ENCODE measurements at places on chromosomes 1 and 21.
A peak's percentile ranks its signal among the peaks of the same experiment; 100 is the strongest.

- no peak for DNase-seq
Measured at GRCh38 chr1:158095737-158096335, 84.9 kb upstream of the CD1D start.

GRCh38 chr1:20575541-20576336, 13.2 kb upstream of the CDA start:
- DNase-seq: no peak

GRCh38 chr1:27331922-27332321, 9.9 kb upstream of the SYTL1 start:
- no peak for DNase-seq

GRCh38 chr1:203985044-203985443, 87.9 kb upstream of the SOX13 start:
- DNase-seq: no peak

DNA sequence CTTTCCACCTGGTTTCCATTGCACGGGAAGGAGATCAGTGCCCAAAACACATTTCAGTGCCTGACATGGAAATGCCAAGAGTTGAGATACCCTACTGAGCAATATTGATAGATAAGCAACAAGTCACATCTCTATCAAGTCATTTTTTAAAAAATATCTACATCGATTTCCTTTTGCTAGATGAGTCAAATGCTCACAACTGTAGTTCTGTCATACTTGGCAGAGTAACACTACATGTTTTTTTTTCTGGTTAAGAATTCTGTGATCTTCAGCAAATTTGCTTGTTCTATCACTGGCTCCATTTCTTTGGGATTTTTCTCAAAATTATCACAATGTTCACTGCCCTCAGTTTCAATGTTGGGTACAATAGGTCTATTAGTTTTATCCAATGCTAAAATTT, 145.4 kb downstream of the ZC3H11B start:
- DNase-seq: no peak

GRCh38 chr1:153119491-153119971, 6.2 kb upstream of the SPRR2F start:
- DNase-seq: no peak

- DNase-seq: no peak
Measured at GRCh38 chr1:7921796-7922195, 18.8 kb downstream of the TNFRSF9 start.

DNA sequence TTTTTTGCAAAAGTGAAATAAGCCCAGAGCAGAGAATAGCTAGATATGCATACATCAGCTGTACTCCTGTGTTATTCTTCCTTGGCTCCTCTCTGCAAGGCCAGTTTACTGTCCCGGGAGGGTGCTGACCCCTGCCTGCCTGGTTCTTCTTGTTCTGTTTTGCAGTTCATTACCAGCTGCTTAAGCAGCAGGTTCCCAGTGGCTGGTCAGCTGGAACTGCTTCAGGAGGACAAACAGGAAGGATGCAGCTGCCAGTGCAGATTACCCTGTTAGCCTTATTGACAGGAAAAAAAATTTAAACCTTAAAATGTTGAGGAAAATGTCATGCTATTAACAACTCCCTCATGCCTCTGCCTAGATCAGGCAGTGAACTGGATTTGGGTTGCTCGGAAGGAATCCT, 16.0 kb upstream of the LRIG2 start:
- no peak for DNase-seq

DNA sequence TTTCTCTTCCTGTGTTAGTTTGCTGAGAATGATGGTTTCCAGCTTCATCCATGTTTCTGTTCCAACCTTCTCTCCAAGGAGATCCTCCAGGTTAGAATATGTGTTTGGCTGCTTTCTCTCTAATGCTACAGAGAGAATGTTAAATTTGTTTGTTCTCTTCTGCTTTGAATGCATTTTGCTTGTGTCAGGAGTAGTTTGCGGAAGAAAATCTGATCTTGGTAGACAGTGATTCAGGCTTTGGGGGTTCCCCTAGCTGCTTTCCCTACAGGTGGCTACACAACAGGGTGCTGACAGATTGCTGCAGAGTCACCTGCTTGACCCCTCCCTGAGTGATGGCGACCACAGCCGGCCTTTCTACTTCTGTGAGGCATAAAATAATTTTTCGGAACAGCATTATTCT, 41.8 kb downstream of the MACO1 start:
- DNase-seq: peak; percentile 23

DNA sequence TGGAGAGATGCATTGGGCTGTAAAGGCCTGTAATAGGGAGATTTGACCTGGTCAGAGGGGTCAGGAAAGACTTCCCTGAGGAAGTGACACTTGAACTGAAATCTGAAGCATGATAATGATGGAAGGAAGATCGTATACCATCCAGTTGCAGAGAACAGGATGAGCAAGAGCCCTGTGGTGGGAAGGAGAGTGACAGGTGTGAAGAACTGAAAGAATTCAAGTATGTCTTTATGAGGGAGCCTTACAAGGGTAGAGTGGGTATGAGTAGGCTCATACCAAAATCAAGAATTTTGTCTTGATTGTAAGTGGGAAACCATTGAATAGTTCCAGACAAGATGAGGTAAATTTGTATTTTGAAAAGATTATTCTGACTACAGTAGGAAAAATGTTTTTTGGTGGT, 129.4 kb downstream of the RASAL2 start:
- no peak for DNase-seq

DNA sequence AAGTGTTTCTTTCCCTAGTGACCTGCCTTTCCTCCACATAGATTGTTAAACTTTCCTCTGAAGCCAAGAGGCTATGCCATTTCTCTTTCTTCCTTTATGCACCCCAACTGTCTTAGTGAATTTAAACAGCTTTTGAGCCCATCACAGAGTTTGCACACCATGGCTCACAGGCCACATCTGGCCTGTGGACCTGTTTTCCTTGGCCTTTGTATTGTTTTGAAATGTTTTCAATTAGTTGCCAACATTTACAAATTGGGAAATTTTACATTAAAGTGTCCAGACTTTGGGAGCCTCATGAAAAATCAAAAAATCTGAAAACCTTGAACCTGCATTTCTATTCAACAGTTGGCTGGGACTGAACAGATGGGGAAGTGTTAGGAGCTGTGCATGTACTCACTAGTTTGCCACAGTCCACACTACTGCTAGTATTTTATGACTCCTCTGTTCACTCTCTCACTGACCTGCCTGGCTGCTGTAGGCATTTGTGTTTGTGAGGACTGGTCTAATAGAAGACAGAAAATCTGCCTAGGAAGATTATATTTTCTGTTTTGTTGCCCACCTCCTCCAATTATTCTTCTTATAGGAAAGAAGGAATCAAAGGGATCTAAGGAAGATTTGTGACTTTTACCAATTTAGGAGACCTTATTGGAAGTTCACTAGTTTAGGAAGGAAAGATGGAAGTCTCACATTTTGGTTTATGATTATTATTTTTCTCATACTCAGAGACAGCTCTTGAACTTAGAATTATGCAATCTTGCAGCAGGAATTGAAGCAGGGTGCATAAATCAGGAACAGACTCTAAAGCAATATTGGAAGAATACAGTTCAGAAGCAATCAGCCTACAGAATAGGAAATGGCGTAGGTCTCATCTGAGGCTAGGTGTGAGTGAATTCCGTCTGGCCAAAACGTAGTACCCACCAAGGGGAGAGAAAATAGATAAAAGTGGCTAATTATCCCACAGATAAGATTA, 134.7 kb downstream of the HLX start:
- no peak for DNase-seq

DNA sequence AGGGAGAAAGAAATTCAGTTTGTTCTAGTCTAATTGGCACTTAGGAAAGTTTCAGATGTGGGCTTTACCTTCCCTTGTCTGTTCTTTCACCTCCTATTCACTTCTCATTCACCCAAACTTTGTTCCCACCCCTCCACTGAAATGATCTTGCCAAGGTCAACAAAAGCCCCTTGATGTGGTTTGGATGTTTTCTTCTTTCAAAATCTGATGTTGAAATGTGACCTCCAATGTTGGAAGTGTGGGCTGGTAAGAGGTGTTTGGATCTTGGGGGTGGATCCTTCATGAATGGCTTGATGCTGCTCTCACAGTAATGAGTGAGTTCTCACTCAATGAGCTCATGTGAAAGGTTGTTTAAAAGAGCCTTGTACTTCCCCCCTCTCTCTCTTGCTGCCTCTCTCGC, 379.3 kb downstream of the HHIPL2 start:
- DNase-seq: no peak

DNA sequence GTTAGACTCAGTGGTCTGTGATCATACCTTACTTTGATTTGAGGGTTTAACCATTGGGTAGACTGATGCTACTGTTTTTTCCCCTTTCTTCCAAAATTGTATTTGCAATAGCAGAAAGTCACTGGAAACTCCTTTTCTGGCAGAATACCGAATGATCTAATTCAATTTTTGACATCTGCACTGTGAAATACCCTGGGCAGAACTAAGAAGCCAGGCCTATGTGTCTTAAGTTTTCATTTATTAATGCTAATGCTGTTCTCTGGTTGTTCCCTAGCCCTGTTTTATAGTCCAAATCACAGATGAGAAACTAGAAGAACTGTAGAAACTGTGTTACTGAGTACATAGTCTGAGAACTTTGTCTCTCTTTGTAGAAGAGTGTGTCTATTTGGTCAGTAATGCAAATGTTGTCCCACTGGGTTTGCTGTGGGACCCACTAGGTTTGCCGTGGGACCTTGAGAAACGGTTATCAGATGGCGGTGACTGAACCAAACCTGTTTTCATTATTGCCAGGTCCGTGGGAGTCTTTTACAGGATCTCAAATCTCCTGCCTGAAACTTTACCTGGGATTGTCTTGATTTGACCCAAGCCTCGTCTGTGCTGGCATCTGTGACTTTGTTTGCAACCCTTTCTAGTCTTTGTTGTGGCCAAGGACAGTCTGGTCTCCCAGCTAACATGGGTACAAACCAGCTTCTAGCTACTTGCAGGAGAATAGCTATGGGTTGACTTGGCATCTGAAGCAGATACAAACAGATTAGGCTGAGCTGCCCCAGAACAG, 41.4 kb downstream of the PEX14 start:
- DNase-seq: no peak

- no peak for DNase-seq
Measured at GRCh38 chr1:239718997-239719628, 332.7 kb downstream of the CHRM3 start.

- DNase-seq: no peak
Measured at GRCh38 chr1:60071296-60071695, 2.3 kb downstream of the C1orf87 start.

DNA sequence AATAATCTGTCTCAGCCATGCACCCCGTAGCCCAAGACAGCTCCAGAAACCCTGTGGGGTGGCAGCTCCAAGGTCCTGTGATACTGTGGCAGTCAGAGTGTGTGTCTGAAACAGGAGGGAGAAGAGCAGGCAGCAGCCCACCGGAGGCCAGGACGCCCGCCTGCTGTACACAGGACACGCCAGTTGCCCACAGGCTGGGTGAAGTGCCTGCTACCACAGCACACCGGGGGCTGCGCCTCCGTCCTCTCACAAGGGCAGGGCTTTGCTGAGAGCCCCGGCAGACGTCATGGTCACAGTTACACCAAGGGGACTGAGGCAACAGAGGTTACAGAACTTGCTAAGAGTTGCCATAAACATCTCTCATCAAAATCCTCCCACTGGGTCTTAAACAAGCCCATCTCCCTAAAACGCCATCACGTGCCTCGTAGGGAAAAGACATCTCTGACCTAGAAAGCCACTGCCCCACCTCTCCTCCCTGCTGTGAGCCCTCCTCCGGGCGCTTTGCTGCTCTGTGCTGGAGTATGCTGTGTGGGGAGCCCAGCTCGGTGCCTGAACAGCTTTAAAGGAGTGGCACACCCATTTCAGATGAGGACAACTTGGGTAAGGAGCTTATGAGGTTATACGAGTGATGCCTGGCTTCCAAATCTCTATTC, 5.3 kb downstream of the C1orf174 start:
- DNase-seq: no peak

DNA sequence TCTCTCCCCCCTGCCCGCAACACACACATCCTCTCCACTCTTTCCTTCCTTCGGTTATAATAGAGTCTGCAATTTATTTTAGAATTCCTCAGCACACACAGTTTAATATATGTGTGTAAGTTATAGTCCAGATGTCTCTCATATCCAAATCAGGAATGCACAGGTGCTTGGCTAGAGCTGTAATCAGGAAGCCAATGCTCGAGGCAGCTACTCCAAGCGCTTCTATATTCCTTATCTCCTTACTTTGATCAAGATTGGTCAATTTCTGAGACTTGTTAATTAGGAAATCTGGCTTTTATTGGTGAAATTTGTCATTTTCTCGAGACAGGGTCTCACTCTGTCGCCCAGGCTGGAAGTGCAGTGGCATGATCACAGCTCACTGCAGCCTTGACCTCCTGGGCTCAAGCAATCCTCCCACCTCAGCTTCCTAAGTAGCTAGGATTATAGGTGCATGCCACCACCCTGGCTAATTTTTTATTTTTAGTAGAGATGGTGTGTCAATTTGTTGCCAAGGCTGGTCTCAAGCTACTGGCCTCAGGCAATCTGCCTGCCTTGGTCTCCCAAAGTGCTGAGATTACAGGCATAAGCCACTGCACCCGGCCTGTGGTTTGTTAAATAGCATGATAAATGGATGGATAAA, 27.7 kb downstream of the RPL5 start:
- DNase-seq: no peak

DNA sequence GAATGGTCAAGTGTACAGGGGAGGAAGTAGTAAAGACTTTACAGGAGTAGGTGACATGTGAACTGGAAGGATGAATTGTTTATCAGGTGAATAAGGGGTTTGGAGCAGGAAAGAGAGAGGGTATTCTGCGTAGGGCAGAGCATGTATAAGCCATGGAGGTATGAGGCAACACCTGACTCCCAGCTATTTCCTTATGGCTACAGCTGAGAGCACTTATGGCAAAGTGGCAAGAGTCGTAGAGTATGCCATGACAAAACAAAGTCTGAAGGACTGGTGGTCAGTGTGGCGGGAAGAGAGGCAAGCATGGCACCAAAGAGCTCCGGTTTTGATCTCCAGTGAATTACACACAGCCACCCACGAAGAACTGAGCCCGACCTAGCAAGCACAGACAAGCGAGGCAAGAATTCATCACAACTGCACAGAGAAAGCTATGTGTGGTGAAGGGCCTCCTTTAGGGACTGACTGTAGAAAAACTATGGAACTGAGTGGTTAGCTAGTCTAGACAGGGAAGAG, 9.0 kb upstream of the ELOVL1 start:
- DNase-seq: no peak

GRCh38 chr1:150017206-150017750, 6.8 kb upstream of the OTUD7B start:
- no peak for DNase-seq

GRCh38 chr1:228329887-228330286, 76.7 kb downstream of the TRIM11 start:
- DNase-seq: no peak

GRCh38 chr21:46411691-46412090, 47.0 kb upstream of the DIP2A start:
- DNase-seq: no peak

DNA sequence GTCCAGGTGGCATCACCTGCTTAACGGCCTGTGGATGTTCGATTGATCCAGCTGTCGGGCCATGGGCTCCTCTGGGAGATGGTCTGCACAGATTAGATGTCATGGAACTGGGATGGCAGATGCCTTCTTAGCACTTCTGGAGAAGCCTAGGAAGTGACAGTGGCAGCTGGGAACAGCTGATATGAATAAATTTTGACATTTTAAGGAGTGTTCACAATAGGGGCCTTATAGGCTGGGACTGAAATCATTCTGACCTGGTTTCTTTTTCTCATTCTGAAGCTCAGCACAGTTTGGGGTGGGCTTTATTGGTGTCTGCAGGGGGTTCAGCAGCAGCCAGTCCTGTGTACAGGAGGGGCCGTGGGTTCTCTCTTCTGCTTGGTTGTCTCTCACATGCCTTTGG, 175.3 kb downstream of the CACNA1E start:
- DNase-seq: no peak

- no peak for DNase-seq
Measured at GRCh38 chr1:244304156-244304555, 147.6 kb downstream of the ADSS2 start.

GRCh38 chr1:226609836-226610455, 61.4 kb downstream of the STUM start:
- no peak for DNase-seq
